ENCODE measurements at places on chromosomes 7 and 10. TPM values are rescaled to one million over a fixed set of nuclear protein-coding genes. Genes with fewer than 3 reads are reported as not detected.

Gene C7orf57
- total RNA-seq: 1.8 TPM

Gene CC2D2B
- total RNA-seq: 3.0 TPM

DNA sequence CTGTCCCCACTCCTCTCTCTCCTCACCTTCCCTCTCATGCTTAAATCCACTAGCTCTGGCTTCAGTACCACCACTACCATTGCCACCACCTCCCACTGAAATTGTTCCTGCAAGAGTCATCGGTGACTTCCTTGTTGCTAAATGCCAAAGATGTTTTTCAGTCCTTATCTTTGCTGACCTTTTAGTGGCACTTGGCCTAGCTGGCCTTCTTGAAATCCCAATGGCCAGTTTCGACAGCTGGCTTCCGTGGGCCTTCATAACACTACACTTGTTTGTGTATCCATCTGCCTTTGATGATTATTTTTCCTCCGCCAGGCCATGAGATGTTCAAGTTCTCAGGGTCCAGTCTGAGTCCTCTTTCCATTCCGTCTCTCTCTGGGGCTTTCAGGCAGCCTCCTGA, 118.2 kb upstream of the NANOS1 start:
- no peak for DNase-seq

Gene CALCR
- total RNA-seq: 0.39 TPM

Gene MBL2
- total RNA-seq: not detected

Gene NEURL1
- 10.9 TPM for total RNA-seq

Data from spinal cord (tissue), 10 donors.